ENCODE measurements at places on chromosomes 5 and 9. TPM values are rescaled to one million over a fixed set of nuclear protein-coding genes. Genes with fewer than 3 reads are reported as not detected.

CDC20B gene
- total RNA-seq = not detected

GCNT1 gene
- total RNA-seq = 52.0 TPM

DIRAS2 gene
- 0.14 TPM for total RNA-seq

- peak overlapping the region; percentile 14 for H3K4me3 ChIP-seq
- peaks cover 100% of the 10 kb centered on the region for H3K27me3 ChIP-seq
- DNase-seq = no peak
- no peak overlapping the region for H3K27ac ChIP-seq
- H3K36me3 ChIP-seq = no peaks in the 10 kb centered on the region
- peaks cover 23% of the 10 kb centered on the region for H3K4me1 ChIP-seq
Observed at GRCh38 chr9:77018058-77018968, 1.1 kb upstream of the FOXB2 start.

GRCh38 chr5:83724935-83725334 is 4.3 kb upstream of the HAPLN1 start:
- H3K4me1 ChIP-seq = peaks cover 13% of the 10 kb centered on the region
- H3K4me3 ChIP-seq = no peak overlapping the region
- no peaks in the 10 kb centered on the region for H3K36me3 ChIP-seq
- peaks cover 18% of the 10 kb centered on the region for H3K27me3 ChIP-seq
- DNase-seq = no peak

DNA sequence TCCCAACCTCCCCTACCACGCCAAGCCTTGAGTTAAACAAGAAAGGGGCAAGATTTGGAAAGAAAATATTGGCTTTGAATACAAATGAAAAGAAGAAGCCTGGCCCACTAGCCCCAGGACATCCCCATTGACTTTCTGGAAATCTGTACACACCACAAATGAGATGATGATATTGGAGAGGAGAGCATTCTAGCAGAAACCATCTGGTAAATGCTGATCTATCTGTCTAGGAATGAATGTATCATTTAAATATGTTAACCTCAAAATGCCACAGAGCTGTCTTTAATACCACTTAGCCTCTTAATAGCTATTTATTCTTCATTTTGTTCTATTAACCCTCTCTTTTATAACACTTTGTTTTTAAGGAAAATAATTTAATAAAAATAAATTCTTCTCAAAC is 270.2 kb upstream of the PDE4D start:
- DNase-seq = no peak
- H3K4me1 ChIP-seq = no peaks in the 10 kb centered on the region
- H3K27ac ChIP-seq = no peak overlapping the region
- no peaks in the 10 kb centered on the region for H3K36me3 ChIP-seq
- no peaks in the 10 kb centered on the region for H3K27me3 ChIP-seq
- H3K4me3 ChIP-seq = no peak overlapping the region

SDHA gene
- total RNA-seq = 155 TPM

DNA sequence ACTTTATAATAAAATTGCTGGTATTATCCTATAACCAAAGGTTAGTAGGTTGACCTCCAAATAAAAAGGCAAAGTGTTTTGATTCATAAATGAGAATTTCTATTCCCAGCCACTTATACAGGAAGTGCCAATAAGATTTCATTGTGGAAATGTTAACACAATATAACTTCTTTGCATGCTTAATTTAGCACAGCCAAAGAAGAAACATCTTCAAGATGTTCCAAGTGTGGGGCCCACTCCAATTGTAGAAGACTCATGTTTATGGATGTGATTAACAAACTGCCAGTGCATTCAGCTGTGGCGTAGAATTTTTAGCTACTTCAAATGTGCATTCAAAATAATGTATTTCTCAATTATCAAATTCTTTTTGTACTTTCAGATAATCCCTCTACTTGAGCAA is 402.3 kb downstream of the DEPDC1B start:
- DNase-seq = no peak
- H3K27me3 ChIP-seq = no peaks in the 10 kb centered on the region
- H3K36me3 ChIP-seq = no peaks in the 10 kb centered on the region
- no peak overlapping the region for H3K4me3 ChIP-seq
- H3K4me1 ChIP-seq = no peaks in the 10 kb centered on the region
- no peak overlapping the region for H3K27ac ChIP-seq

DNA sequence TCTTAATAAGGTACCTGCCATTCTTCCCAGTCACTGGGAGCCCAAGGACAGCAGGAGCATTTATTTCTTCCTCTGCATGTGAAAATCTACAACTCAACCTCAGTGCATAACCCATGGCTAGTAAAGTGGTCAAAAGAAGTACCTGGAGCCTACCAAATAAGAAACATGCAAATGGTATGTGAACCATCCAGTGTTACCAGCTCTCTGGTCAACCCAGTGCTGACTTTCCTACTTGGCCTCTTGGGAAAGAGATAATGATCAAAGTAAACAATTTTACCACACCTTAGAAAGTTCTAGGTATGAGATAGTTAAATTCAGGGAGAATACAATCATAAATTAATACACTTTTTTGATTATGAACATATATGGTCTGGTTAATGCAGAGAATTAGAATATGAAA is 325.6 kb downstream of the ENC1 start:
- H3K36me3 ChIP-seq = no peaks in the 10 kb centered on the region
- no peak overlapping the region for H3K27ac ChIP-seq
- DNase-seq = no peak
- H3K4me1 ChIP-seq = no peaks in the 10 kb centered on the region

- no peaks in the 10 kb centered on the region for H3K36me3 ChIP-seq
- H3K4me1 ChIP-seq = peaks cover 11% of the 10 kb centered on the region
- peaks cover 19% of the 10 kb centered on the region for H3K27me3 ChIP-seq
- H3K27ac ChIP-seq = no peak overlapping the region
- H3K4me3 ChIP-seq = no peak overlapping the region
Observed at GRCh38 chr5:112857866-112858265, 3.2 kb upstream of the SRP19 start.

RNF180 gene
- 1.9 TPM for total RNA-seq

- H3K36me3 ChIP-seq = no peaks in the 10 kb centered on the region
- H3K4me1 ChIP-seq = peaks cover 11% of the 10 kb centered on the region
- DNase-seq = no peak
Observed at GRCh38 chr9:14173713-14174112, 140.2 kb downstream of the NFIB start.

DNA sequence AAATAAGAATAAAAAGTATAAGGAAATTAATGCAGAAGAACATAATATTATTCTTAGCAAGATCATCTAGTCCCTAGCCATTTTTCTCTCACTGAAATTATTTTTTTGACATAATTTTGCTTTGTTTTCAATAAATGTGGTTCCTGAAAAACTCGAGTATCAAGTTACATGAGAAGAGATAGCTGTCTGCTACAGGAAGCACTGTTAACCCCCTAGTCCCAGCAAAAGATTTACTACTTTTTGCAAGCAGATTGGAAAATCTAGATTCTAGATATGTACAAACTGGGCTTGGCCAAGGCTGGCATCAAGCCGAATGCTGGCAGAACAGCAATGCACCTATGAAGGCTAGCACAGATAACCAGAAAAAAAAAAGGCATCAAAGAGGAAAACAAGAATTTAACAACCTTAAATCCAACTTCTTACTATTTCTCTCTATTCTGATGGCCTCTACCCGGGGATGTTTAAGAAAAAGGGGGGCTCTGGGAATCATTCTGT is 21.9 kb upstream of the ISCA1 start:
- no peak overlapping the region for H3K4me3 ChIP-seq
- no peak for DNase-seq

DNA sequence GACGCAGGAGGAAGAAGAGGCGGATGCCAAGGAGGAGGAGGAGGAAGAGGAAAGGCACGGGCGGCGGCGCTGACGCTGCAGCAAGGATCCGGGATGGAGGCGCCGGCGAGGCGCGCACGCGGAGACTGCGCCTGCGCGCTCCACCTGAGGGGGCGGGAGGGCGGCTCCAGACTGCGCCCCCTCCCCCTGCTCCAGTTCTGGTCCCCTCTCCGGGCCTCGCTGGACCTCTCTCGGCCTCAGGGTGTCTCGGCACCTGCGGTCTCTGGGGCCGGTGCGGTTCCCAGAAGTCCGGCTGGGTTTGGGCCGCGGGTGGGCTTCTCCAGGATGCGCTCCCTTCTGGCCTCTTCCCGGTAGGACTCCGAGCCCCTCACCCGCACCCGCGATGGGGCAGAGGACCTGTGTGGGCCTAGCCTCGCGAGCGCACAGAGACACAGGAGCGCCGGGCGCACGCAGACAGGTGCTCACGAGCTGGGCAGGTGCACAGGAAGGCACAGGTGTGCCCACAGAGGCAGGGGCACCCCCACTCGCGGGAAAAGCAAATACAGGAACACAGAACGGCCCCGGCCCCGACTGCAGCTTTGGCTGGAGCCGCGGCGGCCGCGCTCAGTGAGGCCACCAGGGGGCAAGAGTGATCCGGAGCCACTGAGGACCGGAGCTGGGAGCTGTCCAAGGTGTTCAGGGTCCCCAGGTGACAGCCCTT is at the start of gene NPDC1:
TSS of gene NPDC1 (minus strand) at position 90 of the 700 bp plus-strand sequence. CDS start 188 bp downstream, outside the sequence.
- peaks cover 64% of the 10 kb centered on the region for H3K27me3 ChIP-seq
- H3K27ac ChIP-seq = peak within 1 kb of the TSS; percentile 61
- peaks cover 29% of the 10 kb centered on the region for H3K4me1 ChIP-seq

DNA sequence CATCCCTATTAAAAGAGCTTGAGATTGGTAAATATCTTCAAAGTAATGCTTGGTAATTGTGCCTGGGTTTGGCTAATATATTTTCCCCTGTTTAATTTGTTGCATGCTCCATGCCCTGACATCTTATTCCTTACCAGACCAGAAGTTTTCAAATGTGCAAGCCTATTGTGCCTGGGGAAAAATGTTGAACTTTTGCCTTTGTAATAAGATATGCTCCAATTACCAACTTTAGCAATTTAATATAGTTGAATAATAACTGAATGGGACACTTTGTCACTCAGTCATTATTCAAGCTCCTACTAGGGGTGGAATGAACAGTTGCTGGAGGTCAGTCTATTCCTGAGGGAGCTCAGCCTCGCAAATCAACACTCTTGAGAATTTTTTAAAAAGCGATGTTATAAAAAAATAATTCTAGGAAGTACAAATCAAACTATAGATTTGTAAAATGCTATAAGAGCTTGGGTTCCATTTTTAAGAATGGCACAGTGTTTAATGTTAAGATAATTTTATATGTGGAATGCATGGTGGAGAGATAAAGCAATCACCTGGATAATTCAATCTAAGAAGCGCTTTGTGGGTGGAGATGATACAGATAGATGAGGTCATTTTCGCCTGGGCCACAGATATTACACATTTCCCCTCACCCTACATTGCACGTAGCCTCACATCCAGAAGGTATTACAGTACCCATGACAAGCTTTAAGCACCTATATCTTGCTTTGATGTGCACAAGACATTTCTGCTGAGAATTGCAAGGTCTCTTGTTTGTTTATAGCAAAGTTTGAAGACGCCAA is 231.8 kb downstream of the PIK3R1 start:
- no peak overlapping the region for H3K4me3 ChIP-seq
- no peaks in the 10 kb centered on the region for H3K36me3 ChIP-seq
- H3K27ac ChIP-seq = no peak overlapping the region

DNA sequence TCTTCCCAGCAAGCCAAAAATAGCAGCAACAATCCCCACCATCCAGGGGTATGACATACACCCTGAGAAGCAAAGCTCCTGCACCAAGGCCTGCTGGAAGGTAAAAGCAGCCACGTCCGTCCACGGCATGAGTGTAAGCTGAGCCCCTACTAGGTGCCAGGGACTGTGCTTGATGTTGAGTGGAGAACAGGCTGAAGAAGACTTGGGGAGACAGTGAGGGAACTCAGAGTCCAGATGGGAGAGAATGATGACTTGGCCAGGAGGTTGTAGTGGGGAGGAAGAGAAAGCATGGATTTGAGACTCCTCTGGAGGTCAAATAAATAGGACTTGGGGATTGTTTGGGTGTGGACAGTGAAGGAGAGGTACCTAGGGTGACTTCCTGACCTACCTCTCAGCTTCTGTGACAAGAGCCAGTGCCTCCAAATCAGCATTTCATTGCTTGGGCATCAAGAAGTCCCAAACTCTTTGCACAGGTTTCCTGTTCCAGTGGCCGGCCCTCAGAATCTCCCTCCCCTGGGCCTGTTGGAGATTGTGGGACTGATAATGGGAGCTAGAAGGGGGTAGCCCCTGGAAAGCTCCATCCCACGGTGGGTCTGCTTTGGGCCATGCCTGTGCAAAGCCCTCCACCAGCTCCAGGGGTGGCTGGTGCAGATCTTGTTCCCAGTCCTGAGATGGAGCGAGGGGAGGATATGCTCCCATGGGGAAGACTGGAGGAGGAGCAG is 58.3 kb upstream of the ADAMTS2 start:
- DNase-seq = no peak
- no peak overlapping the region for H3K4me3 ChIP-seq
- no peak overlapping the region for H3K27ac ChIP-seq
- H3K36me3 ChIP-seq = no peaks in the 10 kb centered on the region

DNA sequence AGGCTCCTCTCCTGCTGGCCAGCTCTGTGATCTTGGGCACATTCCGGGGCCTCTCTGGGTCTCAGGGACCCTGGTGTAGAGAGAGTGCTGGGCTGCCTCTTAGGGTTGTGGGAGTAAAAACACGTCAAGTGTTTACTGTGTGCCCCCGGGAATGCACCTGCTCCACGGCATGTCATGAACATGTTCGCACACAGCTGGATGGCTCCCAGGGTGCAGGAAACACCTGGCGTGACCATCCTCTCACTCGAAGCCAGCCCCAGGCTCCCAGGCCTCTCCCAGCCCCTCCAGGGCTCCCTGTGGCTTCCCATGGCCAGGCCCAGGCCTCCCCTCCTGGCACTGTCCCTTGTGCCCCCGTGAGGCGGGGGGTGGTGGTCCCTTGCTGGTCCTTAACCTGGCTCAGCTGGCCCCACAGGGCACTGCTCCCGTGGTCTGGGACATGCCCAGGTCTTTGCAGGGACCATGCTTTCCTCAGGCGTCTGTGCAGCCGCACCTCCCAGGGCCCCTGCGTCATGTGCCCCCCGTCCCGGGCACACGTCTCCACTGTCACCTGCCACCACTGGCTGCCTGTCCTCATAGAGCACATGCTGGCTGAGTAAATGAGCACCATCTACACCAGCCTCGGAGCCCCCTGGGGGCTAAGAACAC is 44.9 kb downstream of the SLC6A3 start:
- H3K36me3 ChIP-seq = no peaks in the 10 kb centered on the region
- H3K27ac ChIP-seq = no peak overlapping the region
- DNase-seq = no peak
- no peaks in the 10 kb centered on the region for H3K4me1 ChIP-seq

DNA sequence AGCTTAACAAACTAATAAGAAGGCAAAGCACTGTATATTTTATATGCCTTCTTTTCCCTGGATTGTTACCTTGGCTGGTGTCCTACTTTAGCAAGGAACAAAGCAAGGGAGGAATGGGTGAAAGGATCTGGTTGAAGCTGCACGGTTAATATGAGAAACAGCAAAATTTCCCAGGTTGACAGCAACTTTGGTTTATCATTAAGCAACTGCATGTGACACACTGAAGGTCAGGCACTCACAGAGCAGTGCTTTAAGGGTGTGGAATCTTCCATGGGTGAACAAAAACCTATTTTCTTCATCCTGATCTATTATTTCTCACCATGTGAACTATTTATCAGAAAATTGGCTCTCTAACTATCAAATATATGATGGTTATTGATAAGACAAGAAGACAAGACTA is 109.0 kb upstream of the ATP10B start:
- no peaks in the 10 kb centered on the region for H3K27me3 ChIP-seq
- H3K4me3 ChIP-seq = no peak overlapping the region
- no peaks in the 10 kb centered on the region for H3K36me3 ChIP-seq

All from transverse colon (tissue), 4 donors.